ENCODE measurements at places on chromosomes 4 and X.

GRCh38 chr4:3441501-3442459 is at the start of gene HGFAC:
Gene HGFAC, plus strand, starts transcription at chr4:3441968. Its CDS starts 34 bp downstream, at chr4:3442002.
- DNase-seq = no peak

GRCh38 chrX:102715967-102716366 is 3.7 kb downstream of the GPRASP2 start:
- DNase-seq = no peak

GRCh38 chr4:37628977-37629609 is 57.1 kb downstream of the RELL1 start:
- DNase-seq = no peak

DNA sequence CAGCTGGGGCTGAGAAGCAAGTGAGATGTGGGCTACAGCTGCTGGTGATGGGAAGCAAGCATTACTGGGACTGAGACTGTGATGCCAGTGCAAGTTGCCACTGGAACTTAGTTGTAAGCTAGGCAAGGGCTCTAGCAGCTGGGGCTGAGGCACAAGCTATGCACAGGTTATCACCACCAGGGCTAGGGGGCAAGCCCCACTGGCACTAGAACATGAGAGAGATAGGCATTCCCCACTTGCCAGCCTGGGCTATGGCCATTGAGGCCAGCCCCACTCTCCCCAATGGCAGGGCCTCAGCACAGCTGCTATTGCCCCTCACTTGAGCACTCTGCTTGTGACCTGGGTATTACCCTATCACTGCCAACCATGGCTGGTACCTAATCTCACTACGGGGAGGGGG is 130.8 kb upstream of the SMIM31 start:
- DNase-seq = no peak

DNA sequence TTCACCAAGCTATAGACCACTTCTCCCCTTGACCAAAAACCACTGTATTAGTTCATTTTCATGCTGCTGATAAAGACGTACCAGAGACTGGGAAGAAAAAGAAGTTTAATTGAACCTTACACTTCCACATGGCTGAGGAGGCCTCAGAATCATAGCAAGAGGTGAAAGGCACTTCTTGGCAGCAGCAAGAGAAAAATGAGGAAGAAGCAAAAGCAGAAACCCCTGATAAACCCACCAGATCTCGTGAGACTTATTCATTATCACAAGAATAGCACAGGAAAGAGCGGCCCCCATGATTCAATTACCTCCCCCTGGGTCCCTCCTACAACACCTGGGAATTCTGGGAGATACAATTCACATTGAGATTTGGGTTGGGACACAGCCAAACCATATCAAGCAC is 97.8 kb downstream of the DOCK11 start:
- DNase-seq = no peak

DNA sequence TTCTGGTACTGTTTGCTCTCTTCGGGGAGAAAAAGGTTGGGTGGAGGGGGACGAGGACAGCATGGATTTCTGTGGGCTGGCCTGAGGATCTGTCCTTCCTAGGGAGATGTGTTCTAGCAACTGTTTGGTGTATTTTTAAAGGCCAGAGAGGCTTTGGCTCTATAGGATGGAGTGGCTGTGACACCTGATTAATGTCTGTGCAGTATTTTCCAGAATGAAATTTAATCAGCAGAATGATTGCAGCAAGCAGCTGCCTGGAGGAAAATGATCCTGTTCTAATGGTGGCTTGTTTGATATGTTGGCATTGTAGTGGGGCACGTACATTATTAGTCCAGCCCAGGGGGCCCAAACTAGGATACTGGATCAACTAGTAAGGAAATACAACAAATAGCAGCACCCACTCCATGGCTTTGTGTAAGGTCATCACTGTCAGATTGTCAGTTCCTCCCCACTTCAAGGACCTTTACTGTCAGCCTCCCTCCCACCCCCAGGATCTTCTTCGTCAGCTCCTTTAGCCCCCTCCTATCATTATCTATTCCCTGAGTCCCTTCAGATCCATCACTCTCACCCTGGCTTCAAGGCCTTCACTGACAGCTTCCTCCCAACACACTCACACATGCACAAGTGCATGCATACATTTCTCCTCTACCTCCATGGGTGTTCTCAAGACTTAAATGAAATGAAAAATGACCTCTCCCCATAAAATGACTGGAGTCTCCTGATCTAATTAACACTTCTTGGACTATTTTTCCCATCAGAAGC is 10.4 kb upstream of the TMEM255A start:
- DNase-seq = no peak

GRCh38 chr4:143163614-143164013 is 21.1 kb upstream of the USP38 start:
- DNase-seq = no peak

DNA sequence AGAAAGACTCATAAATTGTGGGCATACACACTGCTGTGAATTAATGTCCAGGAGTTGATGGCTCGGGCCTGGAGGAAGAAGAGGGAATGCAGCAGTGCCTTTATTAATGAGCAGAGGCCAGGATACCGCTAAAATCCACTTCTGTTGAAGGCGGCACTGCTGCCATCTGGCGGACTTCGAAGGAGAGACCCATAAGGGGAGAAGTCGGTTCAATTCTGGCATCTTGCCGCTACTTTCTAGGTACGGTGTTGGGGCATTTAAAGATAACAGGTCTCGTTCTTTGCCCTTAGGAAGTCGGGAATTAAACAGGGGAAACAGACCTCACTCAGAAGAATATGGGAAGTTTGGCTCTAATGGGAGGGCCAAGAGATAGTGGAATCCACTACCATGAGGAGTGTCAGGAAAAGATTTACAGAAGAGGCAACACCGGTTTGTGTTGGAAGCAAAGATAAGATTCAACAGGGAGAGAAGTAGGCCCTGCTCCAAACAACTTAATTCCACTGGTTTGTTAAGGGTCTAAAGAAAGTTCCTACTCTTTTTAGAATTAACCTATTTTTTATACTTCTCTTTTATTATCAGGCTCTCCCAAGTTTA is 133.6 kb upstream of the GIMD1 start:
- DNase-seq = peak; percentile 76

DNA sequence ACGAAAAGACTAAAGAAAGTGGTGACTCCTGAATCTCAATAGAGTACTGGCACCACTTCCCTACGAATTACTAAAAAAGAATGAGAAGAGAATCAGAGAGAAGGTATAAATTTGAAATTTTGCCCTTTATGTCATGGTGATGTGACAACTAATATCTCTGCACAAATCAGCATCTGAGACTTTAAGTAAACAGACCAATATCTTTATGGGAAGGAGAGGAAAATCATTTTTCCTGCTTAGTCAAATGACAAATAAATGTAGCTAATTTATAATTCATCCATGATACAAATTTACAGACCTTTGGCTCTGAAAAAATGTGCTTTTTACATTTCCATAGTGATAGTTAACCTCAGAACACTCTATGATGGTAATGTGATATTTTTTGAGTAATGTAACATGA is 424.8 kb upstream of the EPHA5 start:
- no peak for DNase-seq

DNA sequence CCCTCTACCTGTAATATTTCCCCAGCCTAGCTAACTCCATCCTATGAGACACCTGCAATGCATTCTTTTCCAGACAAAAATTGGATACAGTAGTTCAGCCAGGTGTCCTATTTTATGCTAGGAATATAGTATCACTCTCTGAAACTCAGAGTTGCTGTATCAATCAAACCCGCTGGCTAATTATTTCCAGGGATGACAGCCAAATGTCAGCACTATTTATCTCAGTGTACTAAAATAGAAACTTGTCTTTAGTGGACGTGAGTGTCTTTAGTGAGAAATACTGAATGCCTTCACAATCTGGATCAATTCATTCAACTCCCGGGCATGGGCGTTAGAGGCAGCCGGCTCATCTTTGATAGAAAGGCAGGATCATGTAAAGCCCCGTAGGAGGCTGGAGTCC is 196.2 kb downstream of the RBM46 start:
- DNase-seq = no peak

- DNase-seq = no peak
These were observed 17.0 kb upstream of the GRIPAP1 start for GRCh38 chrX:49019050-49019449.

DNA sequence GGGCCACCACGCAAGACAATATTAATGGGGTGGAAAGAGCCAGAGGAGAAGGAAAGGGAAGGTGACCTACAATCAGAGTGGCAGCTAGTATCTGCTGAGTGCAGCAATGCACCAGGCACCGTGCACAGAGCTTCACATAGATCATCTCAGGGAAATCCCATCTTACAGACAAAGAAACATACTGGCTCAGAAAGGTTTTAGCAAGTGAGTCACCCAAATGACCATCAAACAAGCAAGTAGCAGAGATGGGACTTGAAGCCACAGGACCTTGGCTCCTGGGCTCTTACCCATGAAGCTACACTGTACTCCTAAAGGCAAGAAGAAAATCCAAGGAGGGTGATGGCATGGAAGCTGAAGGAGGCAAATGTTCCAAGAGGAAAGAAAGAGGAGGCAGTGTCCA is 6.8 kb downstream of the ANXA5 start:
- no peak for DNase-seq

DNA sequence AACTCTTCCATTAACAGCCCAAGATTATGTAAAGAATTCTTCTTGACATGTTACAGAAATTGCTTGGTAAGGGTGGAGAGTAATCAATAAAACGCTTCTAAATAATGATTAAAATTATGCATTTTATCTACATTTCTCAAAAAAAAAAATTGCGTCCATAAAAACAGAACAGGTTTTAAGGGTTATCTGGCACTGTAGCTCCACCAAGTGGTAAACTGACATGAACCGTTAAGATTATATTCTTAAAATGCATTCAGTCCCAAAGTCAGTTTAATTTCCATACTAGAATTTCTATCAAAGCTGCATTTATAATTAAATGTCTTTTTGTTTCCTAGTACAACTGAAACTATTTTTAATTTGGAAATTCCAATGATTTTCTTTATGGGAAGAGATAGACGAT is 214.0 kb upstream of the UGT8 start:
- peak; percentile 53 for DNase-seq

GRCh38 chr4:3174371-3175338 is 74.3 kb upstream of the MSANTD1 start:
- no peak for DNase-seq

All from hematopoietic multipotent progenitor cell treated with erythropoietin and hydrocortisone succinate and interleukin-3 and kit ligand, for 6 days (in vitro differentiated cells).